Psoas muscle (tissue), 8 donors: ENCODE measurements at places on chromosomes 6 and 20.

DNA sequence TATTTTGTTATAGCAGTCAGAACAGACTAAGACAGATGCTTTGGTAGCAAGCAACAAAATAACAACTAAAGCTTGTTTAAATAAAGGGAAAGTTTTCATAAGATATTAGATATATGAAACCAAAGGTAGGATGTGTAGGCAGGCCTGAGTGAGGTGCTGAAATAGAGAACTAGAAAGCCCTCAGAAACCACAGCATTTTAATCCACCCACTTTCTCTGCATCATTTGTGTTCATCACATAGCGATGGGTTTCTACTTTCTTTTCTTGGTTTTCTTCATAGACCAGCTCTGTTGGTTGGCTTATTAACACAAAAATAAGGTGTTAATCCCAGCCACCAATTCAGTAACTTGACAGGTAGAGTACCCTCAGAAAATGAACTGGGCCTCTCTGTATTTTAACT lies 58.6 kb downstream of the RPS12 start:
- DNase-seq, result no peak

GRCh38 chr6:37172912-37173492 lies 3.0 kb downstream of the PIM1 start:
- no peak for DNase-seq

DNA sequence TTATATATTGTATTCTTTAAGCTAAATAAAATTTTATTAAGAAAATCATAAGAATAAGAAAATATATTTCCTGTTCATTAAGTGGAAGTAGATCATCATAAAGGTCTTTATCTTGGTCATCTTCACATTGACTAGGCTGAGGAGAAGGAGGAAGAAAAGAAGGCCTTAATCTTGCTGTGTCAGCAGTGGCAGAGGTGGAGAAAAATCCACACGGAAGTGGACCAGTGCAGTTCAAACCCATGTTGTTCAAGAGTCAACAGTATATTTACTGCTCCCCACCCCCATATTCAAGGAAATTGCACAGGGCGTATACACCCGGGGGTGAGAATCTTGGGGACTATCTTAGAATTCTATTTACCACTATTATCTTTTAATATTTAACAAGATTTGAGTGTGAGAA lies 178.6 kb upstream of the SCGN start:
- no peak for DNase-seq

DNA sequence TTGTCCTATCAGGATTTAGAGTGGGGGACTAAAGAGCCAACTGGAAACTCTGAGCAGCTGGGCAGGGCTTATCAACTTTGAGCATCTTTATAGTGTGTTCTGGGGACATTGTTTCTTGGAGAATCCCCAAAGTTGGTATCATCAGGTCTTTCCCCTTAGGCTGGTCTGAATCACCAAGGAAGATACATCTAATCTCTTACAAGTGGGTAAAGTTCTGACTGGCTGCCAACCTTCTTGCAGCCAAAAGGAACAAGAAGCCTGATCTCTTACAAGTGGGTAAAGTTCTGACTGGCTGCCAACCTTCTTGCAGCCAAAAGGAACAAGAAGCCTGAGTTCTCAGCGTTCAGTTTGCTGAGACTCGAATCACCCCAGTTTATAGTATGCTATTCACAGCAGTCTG lies 1.6 kb upstream of the MED23 start:
- no peak for DNase-seq

DNA sequence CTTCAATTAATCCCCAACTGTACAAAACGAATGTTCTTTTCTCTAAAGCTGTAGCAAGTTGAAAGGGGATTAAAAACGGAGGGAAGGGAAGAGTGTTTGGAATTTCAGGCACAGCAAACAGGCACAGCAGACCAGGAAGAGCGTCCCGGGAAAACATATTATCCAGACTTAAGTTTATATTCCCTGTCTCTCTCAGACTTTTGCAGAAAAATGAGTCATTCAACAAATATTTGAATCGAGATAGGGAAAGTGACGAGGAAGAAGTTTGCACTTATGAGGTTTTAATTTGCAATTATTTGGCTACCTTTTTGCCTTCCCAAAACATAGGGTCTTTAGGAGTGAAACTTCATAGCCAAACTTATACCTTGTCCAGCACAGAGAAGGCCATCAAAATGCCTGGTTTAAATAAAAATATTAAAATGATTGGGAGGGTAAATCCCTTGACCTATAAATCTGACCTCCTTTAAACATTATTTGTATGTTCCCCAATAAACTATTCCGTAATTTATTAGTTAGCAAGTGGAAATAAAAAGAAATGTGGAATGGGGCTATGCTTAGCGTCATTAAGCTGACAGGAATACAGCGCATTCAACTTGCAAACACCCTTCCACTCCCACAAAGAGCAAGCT lies 16.0 kb downstream of the HFE start:
- no peak for DNase-seq

DNA sequence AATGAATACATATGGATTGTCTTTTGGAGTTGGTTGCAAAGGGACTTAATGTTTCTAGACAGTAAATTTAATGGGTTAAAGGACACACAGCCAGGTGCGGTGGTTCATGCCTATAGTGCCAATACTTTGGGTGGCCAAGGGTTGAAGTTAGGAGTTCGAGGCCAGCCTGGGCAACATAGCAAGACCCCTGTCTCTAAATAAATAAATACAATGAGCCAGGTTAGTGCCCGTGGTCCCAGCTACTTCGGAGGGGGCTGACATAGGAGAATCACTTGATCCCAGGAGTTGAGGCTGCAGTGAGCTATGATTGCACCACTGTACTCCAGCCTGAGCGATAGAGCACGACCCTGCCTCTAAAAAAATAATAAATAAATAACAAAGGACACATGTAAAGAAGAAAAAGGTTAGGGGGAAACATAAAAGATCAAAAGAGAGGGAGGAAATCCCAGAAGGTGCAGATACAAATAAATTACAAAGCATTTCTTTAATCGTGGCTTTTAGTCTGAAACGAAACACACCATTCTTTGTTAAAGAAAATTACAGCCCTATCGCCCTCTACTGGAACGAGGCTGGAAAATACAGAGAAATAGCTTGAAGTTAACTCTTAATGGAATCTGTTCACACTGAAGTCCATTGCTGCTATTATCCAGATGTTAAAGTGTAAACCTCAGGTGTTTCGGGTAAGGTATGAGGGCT lies 42.6 kb upstream of the SCML4 start:
- no peak for DNase-seq

DNA sequence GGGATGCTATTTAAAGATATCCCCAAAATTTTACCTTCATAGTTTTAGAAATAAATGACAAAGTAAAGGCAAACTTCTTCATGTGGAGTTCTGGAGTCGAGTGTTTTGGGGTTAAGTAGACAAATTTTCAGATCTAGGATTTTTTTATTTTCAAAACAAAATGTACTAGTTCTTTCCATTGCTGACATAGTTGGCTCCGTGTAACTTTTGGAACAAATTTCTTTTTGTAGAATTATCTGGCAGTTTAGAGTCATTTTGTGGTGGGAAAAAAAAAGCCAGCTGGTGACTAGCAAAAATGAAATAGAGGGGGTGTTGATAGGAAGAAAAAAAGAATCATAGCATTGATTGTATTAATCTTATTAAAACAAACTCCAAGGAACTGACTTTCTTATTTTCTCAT lies 131.6 kb upstream of the TCF21 start:
- no peak for DNase-seq

DNA sequence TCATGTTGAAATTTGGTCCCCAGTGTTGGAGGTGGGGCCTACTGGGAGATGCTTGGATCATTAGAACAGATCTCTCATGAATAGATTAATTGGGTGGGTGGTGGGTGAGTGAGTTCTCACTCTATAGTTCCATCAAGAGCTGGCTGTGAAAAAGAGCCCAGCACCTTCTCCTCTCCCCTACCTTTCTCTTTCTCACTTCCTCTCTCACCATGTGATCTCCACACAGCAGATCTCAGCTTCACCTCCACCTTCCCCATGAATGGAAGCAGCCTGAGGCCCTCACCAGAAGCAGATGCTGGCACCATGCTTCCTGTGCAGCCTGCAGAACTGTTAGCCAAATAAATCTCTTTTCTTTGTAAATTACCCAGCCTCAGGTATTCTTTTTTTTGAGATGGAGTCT lies 12.9 kb upstream of the GMNN start:
- no peak for DNase-seq

DNA sequence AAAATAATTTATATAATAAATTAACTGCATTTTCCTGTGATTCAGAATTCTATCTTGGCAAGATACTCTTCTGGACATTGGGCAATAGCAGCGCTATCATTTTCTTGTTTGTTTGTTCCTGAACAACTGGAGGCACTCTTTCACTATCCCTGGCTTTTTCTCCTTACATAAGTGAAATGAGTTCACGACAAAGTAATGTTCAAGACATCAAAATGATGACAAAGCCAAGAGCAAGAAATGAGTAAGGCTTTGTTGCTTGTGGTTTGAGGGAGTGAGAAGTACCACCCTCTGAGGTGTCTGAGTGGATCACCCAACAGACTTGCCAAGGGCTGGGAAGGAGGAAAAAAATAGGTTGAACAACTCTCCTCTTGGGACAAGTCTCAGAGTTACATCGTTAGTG lies 466.6 kb upstream of the JAG1 start:
- no peak for DNase-seq

- no peak for DNase-seq
These were observed 69.2 kb upstream of the CDYL start for GRCh38 chr6:4707011-4707410.

GRCh38 chr20:21702553-21703470 lies 2.7 kb upstream of the PAX1 start:
- peak; percentile 77 for DNase-seq

DNA sequence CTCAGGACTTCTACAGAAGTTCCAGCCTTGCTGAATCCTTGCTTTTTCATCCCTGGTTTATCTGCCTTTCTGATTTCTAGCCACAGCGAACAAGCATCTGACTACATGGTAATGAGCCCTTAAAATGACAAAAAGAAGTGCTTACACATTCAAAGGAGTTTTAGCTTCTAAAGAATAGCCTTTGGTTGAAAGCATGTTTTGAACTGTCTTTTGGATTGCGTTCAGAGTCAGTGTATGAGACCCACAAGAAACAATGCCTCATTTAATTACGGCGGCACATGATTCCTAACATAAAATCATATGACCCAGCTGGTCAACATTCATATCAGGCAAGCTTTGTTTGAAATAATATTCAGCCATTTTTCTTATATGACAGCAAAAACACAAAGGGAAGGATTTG lies 784.2 kb downstream of the KIF16B start:
- DNase-seq, result no peak

GRCh38 chr6:32697031-32697430 lies 30.6 kb upstream of the HLA-DQB1 start:
- DNase-seq, result no peak

DNA sequence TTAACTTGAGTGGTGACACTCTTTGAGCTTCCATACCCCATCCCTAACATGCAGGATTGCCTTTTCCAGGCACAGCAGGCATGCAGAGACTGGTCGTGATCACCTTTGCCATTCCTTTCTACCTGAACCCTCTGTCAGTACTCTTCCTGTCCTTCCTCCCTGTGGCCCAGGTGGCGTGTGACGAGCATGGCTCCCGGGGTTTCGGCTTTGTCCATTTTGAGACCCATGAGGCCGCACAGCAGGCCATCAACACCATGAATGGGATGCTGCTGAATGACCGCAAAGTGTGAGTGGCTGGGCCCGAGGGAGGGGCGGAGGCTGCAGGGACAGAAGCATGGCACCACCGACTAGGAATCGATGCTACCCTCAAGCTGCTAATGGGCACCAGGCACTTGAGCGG lies 6.7 kb downstream of the PABPC1L start:
- no peak for DNase-seq

- DNase-seq, result no peak
These were observed 615.4 kb downstream of the CD109 start for GRCh38 chr6:74311431-74311830.

DNA sequence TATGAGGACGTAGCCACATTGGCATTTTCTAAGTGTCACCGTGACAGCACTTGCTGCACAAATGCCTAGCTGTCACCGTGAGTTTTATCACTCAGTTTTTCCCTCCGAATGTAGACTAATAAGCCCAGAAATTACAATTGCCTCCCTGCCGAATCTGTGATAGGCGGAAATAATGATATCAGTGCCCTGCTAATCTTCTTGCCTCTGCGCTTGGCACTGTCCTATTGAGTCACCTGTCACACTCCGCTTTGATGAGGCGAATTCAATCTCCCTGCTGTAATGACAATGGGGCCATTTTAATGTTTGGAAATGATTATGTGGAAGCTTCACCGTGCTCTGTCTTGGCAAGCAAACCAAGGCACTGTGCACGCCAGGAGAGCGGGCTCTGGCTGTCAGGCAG lies 112.8 kb downstream of the LINC00237 start:
- no peak for DNase-seq

DNA sequence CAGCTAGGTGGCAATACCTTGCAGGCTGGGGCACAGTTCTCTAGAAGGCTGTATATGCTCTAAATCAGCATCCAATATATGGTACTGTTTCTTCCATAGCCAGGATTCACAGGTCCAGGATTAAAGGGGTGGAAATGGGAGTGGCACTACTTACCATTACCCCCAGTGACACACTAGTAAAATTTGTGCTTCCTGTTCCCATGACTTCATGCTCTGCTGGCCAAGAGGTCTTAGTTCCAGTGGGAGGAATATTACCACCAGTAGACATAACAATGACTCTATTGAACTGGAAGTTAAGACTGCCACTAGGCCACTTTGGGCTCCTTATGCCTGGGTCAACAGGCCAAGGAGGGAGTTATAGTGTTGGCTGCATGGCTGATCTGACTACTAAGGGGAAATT lies 174.3 kb upstream of the TNFAIP3 start:
- no peak for DNase-seq

DNA sequence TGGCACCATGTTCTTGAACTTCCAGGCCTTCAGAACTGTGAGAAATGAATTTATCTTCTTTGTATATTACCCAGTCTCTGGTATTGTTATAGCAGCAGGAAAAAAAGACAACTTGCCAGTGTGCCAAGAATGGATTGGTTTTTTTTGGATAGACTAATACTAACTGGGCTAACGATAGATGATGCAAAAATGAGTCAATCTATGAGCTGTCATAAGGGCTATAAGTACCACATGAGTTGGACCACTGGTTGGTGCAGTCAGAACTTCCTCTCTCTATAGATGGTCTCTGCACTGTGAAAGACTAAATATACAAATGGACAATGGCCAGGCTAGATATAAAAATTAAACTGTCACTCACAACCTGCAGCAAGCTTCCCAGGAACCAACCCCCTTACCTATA lies 87.6 kb upstream of the COL21A1 start:
- DNase-seq, result no peak

GRCh38 chr6:166752097-166752496 lies 125.0 kb upstream of the RPS6KA2 start:
- DNase-seq, result no peak

DNA sequence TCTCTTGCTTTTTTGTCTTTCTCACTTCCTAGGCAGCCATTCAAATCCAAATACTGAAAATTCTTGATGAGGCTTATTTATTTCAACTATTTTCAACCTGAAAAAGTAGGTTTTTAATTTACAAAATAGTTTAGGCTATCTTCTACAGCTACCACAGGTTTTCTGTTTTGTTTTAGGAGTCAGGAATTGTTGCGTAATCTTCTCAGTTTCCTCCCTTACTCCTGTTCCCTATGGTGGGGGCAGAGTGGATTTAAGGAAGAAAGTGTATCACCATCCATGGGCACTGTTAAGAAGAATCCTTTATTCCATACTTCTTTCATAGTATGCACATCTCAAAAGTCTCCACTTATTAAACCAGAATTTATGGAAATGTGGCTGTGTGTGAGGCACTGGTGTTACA lies 182.4 kb downstream of the KHDC1L start:
- DNase-seq, result no peak
